SJSA1 (cell line): ENCODE measurements at places on chromosomes 5 and 9. TPM values are rescaled to one million over a fixed set of nuclear protein-coding genes. Genes with fewer than 3 reads are reported as not detected.

The LHX6 gene
- 4.6 and 6.4 TPM in 2 replicates for total RNA-seq

DNA sequence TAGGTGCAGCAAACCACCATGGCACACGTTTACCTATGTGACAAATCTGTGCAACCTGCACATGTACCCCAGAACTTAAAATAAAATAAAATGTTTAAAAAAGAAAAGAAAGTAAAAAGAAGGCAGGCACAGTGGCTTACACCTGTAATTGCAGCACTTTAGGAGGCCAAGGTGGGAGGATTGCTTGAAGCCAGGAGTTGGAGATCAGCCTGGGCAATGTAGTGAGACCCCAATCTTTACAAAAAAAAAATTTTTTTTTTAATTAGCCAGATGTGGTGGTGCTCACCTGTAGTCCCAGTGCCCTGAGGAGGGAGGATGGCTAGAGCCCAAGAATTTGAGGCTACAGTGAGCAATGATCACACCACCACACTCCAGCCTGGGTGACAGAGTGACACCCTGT lies 12.5 kb upstream of the LHFPL2 start:
- no peak overlapping the region for H3K27ac ChIP-seq
- H3K36me3 ChIP-seq = no peaks in the 10 kb centered on the region
- H3K4me1 ChIP-seq = peaks cover 14% of the 10 kb centered on the region
- H3K4me3 ChIP-seq = no peak overlapping the region
- DNase-seq = no peak

DNA sequence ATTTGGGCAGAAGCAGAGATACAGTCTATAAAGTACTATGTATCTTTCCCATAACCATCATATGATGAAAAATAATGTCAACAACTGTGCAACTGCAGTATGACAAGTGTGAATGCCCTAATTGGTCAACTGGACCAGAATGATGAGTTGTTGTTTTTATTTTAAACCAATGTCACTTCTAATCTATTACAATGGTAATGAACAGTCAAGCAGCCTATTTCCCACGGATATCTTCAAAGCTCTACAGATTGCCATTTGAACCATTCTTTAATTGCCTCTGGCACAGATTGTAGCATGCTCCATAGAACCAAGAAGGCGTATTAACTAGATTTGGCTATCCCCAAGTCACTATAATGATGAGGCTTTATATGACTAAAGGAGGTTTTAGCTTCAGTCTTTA lies 233.6 kb downstream of the TRPM3 start:
- no peaks in the 10 kb centered on the region for H3K4me1 ChIP-seq
- no peaks in the 10 kb centered on the region for H3K27me3 ChIP-seq
- H3K36me3 ChIP-seq = no peaks in the 10 kb centered on the region
- H3K4me3 ChIP-seq = no peak overlapping the region

- no peak overlapping the region for H3K27ac ChIP-seq
- no peak for DNase-seq
- peaks cover 10% of the 10 kb centered on the region for H3K4me1 ChIP-seq
- no peaks in the 10 kb centered on the region for H3K27me3 ChIP-seq
- no peaks in the 10 kb centered on the region for H3K36me3 ChIP-seq
Measured at GRCh38 chr5:16952968-16953671, 17.0 kb upstream of the MYO10 start.

The ZCCHC7 gene
- total RNA-seq = 5.3 and 12.4 TPM in 2 replicates

GRCh38 chr5:72611118-72611730 lies 104.0 kb upstream of the ZNF366 start:
- H3K4me1 ChIP-seq = 0 out of 2 replicates have a peak, but pooled peaks cover 3% of the 10 kb centered on the region
- no peaks in the 10 kb centered on the region for H3K36me3 ChIP-seq
- DNase-seq = peak; percentile 60
- no peaks in the 10 kb centered on the region for H3K27me3 ChIP-seq
- H3K4me3 ChIP-seq = no peak overlapping the region

GRCh38 chr5:140801494-140801841 lies 611 bp downstream of the PCDHA3 start:
- H3K27me3 ChIP-seq = no peaks in the 10 kb centered on the region
- no peaks in the 10 kb centered on the region for H3K36me3 ChIP-seq
- H3K4me1 ChIP-seq = no peaks in the 10 kb centered on the region
- DNase-seq = no peak

The MYOT gene
- total RNA-seq = not detected in 2 replicates

The IFNA21 gene
- not detected in 2 replicates for total RNA-seq

- no peaks in the 10 kb centered on the region for H3K36me3 ChIP-seq
- no peak overlapping the region for H3K4me3 ChIP-seq
- no peak for DNase-seq
- no peak overlapping the region for H3K27ac ChIP-seq
- H3K27me3 ChIP-seq = no peaks in the 10 kb centered on the region
- H3K4me1 ChIP-seq = no peaks in the 10 kb centered on the region
Measured at GRCh38 chr9:88826771-88827181, 164.5 kb upstream of the S1PR3 start.

The FCN2 gene
- total RNA-seq = not detected in 2 replicates

The ADAMTS2 gene
- total RNA-seq = 1.4 and 4.9 TPM in 2 replicates

DNA sequence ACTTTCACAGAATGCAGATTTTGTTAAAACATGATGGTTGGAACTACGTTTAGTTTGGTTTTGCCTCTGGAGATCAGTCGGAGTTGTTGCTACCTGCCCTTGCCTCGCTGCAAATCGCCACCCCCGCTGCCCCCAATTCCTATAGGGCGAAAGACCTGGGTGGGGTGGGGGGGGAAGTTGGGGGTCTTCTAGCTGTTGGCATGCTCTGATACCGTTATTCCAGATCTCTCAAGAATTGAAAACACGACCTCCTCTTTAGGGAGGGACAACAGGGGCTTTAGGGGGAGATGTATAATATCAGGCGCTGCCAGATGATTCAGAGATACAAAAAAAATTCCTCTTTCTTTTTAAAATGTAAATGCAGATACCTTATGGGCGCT lies 36.4 kb upstream of the NFIB start:
- H3K4me3 ChIP-seq = no peak overlapping the region
- no peaks in the 10 kb centered on the region for H3K36me3 ChIP-seq
- no peaks in the 10 kb centered on the region for H3K27me3 ChIP-seq
- no peak overlapping the region for H3K27ac ChIP-seq
- no peak for DNase-seq

- H3K27me3 ChIP-seq = no peaks in the 10 kb centered on the region
- H3K27ac ChIP-seq = no peak overlapping the region
- peaks cover 3% of the 10 kb centered on the region; the same call in 1 of the 2 replicates for H3K4me1 ChIP-seq
- no peak overlapping the region for H3K4me3 ChIP-seq
Measured at GRCh38 chr9:99962680-99963261, 56.3 kb downstream of the STX17 start.

The EGFLAM gene
- total RNA-seq = 0.08 TPM in 1 of 2 replicates, not detected in the other

The TRIM7 gene
- total RNA-seq = 28.0 and 45.2 TPM in 2 replicates

DNA sequence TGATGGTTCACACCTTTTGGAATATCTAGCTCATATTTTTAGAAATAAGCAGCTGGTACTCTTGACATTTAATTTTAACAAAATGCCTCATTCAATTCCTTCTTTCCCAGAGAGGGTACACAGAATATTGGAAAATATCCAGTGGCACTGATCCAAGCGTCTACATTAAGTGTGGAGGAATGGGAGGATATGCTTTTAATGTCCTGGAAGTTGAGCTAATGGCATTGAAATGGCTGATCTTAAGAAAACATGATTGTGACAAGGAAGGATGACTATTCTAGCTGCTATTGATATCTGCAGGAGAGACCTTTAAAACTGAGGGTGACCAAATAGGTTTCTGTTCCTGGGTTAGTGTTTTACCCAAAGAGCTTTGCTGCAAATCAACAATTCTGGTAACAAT lies 30.0 kb downstream of the ZNF366 start:
- no peaks in the 10 kb centered on the region for H3K27me3 ChIP-seq
- H3K36me3 ChIP-seq = no peaks in the 10 kb centered on the region
- DNase-seq = no peak
- peaks cover 6% of the 10 kb centered on the region; the same call in 1 of the 2 replicates for H3K4me1 ChIP-seq
- no peak overlapping the region for H3K27ac ChIP-seq
- H3K4me3 ChIP-seq = no peak overlapping the region

GRCh38 chr9:120894321-120895148 lies 17.5 kb upstream of the PHF19 start:
- no peak overlapping the region for H3K27ac ChIP-seq
- H3K36me3 ChIP-seq = no peaks in the 10 kb centered on the region
- no peaks in the 10 kb centered on the region for H3K27me3 ChIP-seq
- no peak for DNase-seq

The SPATA6L gene
- 0.13 TPM in 1 of 2 replicates, not detected in the other for total RNA-seq

The OTP gene
- not detected in 2 replicates for total RNA-seq

DNA sequence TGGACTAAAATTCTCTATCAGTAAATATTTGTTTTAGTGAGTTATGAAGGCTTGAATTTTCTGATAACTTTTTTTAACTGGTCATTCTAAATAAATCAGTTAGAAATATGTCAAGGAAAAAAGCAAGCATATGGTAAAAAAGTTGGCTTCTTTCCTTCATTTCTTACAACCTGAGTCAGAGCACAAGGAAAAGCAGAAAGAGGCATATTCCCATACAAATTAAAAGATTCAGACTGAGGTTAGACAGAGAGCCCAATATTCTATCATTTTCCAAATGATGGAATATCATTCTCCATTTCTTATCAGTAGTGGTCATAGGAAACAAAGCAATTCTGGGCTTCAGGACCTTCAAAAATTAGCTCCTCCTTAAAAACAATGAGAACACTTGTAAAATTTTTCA lies 732.1 kb downstream of the MAT2B start:
- H3K36me3 ChIP-seq = no peaks in the 10 kb centered on the region
- no peak overlapping the region for H3K4me3 ChIP-seq
- no peak overlapping the region for H3K27ac ChIP-seq
- DNase-seq = no peak
- no peaks in the 10 kb centered on the region for H3K4me1 ChIP-seq

GRCh38 chr5:83353231-83353630 lies 118.3 kb upstream of the VCAN start:
- no peaks in the 10 kb centered on the region for H3K36me3 ChIP-seq
- no peaks in the 10 kb centered on the region for H3K27me3 ChIP-seq
- H3K4me1 ChIP-seq = no peaks in the 10 kb centered on the region
- DNase-seq = no peak
- no peak overlapping the region for H3K4me3 ChIP-seq

The SH2D3C gene
- total RNA-seq = not detected in 2 replicates

DNA sequence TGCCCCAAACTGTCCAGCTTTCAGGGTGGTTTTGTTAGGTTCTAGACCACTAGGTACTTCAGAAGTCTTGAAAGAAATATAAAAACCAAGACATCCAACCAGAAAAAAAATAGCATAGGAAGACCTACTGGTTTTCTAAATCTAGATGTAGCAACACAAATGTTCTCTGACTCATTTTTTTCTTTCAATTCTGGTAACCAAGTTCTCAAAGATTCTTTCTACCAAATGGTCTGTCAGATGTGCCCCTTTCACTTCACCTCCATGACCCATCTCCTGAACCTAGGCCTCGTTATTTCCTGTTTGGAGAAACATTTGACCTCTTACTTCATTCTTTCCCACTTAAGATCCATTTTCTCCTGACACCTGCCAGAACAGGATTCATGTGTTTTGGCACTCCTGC lies 355.3 kb downstream of the KIAA0825 start:
- no peak overlapping the region for H3K4me3 ChIP-seq
- H3K27ac ChIP-seq = no peak overlapping the region
- H3K4me1 ChIP-seq = no peaks in the 10 kb centered on the region

The PCDHGB4 gene
- total RNA-seq = 0.09 and 0.18 TPM in 2 replicates

- no peaks in the 10 kb centered on the region for H3K27me3 ChIP-seq
- H3K4me1 ChIP-seq = peaks cover under 1% of the 10 kb centered on the region; the same call in 1 of the 2 replicates
- no peak overlapping the region for H3K27ac ChIP-seq
- H3K36me3 ChIP-seq = peaks cover 41% of the 10 kb centered on the region
Measured at GRCh38 chr5:142608081-142608480, 77.8 kb downstream of the FGF1 start.

The INSL6 gene
- total RNA-seq = not detected in 2 replicates

- H3K27me3 ChIP-seq = no peaks in the 10 kb centered on the region
- H3K36me3 ChIP-seq = no peaks in the 10 kb centered on the region
- H3K27ac ChIP-seq = no peak overlapping the region
- no peaks in the 10 kb centered on the region for H3K4me1 ChIP-seq
Measured at GRCh38 chr5:30539004-30539634, 654.4 kb upstream of the CDH6 start.

The NR2F1 gene
- total RNA-seq = 3.6 and 6.2 TPM in 2 replicates

- no peaks in the 10 kb centered on the region for H3K4me1 ChIP-seq
- no peaks in the 10 kb centered on the region; the same call in 1 of the 2 replicates for H3K27me3 ChIP-seq
- no peak overlapping the region for H3K27ac ChIP-seq
- no peaks in the 10 kb centered on the region for H3K36me3 ChIP-seq
- no peak for DNase-seq
Measured at GRCh38 chr5:158140120-158140731, 281.3 kb upstream of the CLINT1 start.

- H3K4me3 ChIP-seq = no peak overlapping the region
- no peaks in the 10 kb centered on the region for H3K27me3 ChIP-seq
- H3K27ac ChIP-seq = no peak overlapping the region
- DNase-seq = no peak
- H3K4me1 ChIP-seq = no peaks in the 10 kb centered on the region
Measured at GRCh38 chr9:107833295-107833694, 343.7 kb upstream of the KLF4 start.

- H3K4me3 ChIP-seq = no peak overlapping the region
- H3K27ac ChIP-seq = no peak overlapping the region
- H3K27me3 ChIP-seq = no peaks in the 10 kb centered on the region
- no peak for DNase-seq
Measured at GRCh38 chr9:122370303-122370702, 521 bp upstream of the PTGS1 start.

DNA sequence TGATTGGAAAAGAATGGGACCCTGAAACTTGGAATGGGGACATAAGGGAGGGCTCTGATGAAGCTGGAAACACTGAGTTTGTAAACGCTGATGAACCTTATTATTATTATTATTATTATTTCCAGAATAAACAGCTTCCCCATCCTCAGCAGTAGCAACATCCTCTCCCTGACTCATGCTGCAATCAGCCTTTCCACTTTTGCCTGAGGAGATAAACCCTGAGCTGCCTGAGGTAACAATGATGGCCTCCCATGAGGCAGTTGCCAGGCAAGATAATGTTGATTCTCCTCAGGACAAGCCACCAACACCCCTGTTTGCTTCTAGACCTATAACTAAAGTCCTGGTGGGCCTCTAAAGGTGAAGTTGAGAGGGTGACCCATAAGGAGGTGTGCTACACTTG lies 139.2 kb upstream of the ATP10B start:
- no peak overlapping the region for H3K27ac ChIP-seq
- H3K36me3 ChIP-seq = no peaks in the 10 kb centered on the region
- no peak overlapping the region for H3K4me3 ChIP-seq

The F2RL2 gene
- 1.3 and 2.0 TPM in 2 replicates for total RNA-seq

DNA sequence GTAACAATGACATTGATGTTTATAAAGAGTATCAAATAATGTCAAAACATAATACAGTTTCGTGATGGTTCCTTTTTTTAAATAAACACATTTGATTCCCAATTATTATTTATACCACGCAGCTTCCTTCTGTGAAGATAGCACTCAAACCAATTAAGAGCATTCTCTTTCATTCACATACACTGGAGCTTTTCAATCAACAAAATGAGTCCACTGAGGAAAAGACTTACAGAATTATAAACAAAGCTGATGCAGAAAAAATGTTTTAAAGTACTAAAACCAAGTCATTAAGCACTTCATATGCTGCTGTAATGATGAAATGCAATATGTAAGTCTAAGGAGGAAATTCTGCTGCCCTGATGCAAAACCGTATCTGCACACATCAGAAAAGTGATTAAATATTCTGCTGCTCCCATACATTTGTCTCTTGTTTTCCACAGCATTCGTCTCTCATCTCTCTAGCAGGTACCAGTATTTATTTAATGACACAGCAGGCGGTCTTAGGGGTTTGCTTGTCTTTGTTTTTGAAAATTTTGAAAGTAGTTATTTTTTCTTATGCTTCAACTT lies 147.1 kb downstream of the CDH10 start:
- H3K36me3 ChIP-seq = no peaks in the 10 kb centered on the region
- H3K27ac ChIP-seq = no peak overlapping the region
- H3K4me1 ChIP-seq = no peaks in the 10 kb centered on the region
- DNase-seq = no peak

The GDA gene
- total RNA-seq = 0.22 and 0.39 TPM in 2 replicates

The PCDHA11 gene
- not detected in 2 replicates for total RNA-seq
